CD4-positive, alpha-beta T cell (primary cell): ENCODE measurements at places on chromosomes 5 and 9. TPM values are rescaled to one million over a fixed set of nuclear protein-coding genes. Genes with fewer than 3 reads are reported as not detected.
A peak's percentile ranks its signal among the peaks of the same experiment; 100 is the strongest.

IARS1 gene
- total RNA-seq, result 49.8 TPM

DNA sequence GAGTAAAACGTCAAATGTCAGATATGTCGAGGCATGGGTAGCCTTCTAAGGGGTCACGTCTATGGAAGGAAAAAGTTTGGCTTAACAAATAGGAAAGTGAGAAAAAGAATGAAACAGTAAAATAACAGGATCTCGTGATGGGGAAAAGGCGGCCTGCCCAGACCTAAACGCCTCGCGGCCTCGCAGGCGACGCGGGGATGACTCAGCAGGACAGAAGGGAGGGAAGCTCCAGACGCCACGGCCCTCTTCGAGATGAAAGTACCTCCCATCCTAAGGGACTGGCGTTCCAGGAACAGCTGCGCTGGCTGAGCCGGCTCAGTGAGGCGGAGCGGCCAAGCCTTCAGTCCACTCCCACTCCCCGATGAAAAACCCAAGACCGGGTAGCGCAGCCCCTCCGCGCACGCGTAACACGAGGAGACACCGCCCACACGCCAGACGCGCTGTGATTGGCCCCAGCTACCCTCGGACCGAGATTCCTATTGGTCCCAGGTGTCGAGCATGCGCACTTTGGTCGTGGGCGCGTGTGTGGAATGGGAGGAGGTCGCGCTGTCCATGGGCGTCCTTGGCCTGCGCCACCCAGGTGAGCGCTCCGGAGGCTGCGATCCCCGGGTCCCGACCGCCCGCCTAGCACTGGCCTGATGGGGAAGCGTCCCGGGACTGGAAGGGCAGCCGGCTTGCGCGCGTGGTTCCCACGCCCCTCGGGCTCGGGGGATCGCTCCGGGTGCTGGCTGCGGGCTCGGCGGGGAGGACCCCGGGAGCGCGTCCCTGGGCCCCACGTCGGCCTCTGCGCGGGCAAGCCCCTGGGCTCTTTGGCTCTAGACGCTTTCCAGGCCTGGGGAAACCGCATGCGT, 588.5 kb downstream of the MTRR start:
- DNase-seq, result peak; percentile 80

IFNA13 gene
- total RNA-seq, result not detected

- DNase-seq, result no peak
These were observed 80.2 kb upstream of the DMRT1 start for GRCh38 chr9:761176-761792.

DNA sequence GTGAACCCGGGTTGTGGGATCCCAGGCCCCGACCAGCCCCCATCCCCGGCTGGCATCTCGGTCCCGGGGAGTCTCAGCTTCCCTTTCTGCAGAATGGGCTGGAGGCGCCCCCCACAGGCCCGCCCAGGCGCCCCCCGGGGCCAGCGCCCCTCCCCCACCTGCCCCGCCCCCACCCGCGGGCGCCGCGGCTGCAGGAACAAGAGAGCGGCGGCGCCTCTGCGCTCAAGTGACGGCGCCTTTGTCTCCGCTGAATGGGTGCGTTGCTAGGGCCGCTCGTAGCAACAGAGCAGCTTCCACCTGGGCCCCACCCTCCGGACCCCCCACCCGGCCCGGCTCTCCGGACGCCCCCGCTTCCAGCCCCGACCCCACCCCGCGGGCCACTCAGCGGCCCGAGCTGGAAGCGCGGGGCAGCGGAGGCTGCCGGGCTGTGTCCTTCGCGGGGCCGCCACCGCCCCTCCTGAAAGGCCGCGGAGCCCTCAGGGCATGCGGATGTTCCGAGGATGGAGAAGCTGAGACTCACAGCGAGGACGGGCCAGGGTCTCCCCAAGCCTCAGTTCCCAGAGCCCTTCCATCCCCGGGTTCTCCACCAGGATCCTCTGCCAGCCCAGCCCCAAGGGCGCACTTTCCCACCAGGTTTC, 27.5 kb downstream of the ADGRD2 start:
- no peak for DNase-seq

- no peak for DNase-seq
These were observed 185.6 kb upstream of the DMRT1 start for GRCh38 chr9:655875-656274.

- DNase-seq, result no peak
These were observed 65.9 kb downstream of the DAP start for GRCh38 chr5:10695055-10695649.

DNA sequence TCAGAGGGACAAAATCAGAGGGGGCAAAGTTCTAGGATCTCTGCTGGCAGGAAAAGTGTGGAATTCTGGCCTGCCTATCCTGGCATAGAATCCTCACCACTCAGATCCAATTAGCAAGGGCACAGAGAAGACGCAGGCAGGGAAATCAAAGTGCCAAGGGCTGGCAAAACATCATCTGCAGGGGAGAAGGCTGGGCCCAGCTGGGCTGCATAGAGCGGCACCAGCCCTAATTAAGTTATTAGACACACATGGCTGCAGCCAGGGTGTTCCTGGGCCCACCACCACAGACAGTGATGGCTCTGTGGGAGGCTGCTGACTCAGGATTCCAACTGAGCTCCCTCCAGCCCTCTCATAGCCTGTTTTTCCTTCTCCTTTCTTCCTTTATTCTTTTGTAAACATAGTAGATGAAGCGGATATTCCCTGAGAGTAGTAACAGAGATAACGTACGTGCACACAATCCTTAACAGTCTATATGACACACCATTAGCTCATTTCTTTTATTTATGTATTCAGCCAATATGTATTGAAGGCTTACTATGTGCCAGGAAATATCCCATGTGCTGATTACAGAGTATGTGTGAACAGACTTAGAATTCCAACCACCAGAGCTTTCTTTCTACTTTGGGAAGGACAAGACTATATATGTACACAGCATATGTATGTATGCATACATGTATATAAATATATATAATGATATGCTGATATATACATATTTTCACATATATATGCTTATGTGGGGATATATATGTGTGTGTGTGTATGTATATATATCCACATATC, 236.1 kb downstream of the ASTN2 start:
- DNase-seq, result no peak

GRCh38 chr9:88808019-88808656, 183.1 kb upstream of the S1PR3 start:
- no peak for DNase-seq

FOXD4L3 gene
- not detected for total RNA-seq

CDO1 gene
- 0.34 TPM for total RNA-seq

NPR3 gene
- not detected for total RNA-seq

GRCh38 chr5:72314571-72315172, 5.4 kb downstream of the MRPS27 start:
- DNase-seq, result no peak

- DNase-seq, result no peak
These were observed 59.1 kb downstream of the ABCA1 start for GRCh38 chr9:104868687-104869404.

- no peak for DNase-seq
These were observed 3.3 kb downstream of the ENTPD2 start for GRCh38 chr9:137050570-137050969.

DNA sequence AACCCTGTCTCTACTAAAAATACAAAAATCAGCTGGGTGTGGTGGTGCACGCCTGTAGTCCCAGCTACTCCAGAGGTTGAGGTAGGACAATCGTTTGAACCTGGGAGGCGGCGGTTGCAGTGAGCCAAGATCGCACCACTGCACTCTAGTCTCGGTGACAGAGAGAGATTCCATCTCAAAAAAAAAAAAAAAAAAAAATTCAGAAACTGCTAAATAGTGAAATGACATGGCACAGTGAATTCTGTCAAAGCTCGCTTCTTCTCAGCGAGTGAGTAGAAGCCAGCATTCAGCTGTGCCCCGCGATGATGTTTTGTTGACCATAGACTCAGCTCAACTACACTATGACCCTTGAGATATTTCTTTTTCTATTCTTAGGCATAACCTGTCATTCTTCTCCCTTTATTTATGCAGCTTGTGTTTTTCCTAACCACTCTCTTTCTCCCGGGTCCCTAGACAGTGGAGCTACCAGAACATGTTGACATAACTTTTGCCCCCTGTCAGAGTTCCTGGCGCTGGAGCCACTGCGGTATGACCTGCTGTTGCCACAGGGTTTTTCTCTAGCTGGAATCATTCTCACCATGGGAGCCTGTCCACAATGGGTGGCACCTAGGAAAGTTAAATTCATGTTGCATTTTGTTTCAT, 13.5 kb upstream of the IQGAP2 start:
- DNase-seq, result no peak

- no peak for DNase-seq
These were observed 112.0 kb upstream of the CTNND2 start for GRCh38 chr5:12016159-12016746.

ARID3C gene
- total RNA-seq, result 0.25 TPM

GRCh38 chr9:109805050-109805449, 25.1 kb downstream of the PALM2AKAP2 start:
- DNase-seq, result no peak

DNA sequence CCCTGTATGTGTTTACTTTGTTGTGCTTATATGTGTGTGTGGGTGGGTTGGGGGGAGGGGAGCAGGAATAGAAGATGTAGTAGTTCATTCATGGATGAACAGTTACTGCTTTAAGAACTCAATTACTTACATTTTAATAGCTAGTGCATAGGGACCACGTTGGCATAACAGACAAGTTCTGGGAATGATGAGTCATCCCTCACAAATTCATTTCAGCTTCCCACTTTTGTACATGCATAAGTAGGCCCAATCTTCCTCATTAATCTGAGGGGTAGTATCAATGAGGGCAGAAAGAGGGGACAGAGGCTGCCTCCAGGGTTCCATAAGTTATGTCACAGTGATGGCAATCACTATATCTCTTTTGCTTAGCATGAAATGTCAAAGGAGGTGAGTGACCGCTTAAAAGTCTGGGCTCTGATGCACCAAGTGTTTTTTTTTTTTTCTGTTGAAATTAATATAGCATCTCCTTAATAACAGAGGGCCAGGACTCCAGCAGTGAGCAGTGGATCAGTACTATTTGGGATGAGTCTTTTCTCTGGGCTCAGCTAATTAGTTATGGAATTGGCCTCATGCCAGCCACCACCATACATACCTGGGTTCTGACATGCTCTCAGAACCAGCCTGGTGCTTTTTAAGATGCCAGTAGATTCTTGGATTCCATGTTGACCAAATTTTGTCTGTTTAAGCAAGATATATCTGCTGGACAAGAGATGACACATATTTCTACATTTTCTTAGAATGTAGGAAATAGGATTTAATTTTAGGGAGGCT, 37.1 kb downstream of the PRDM6 start:
- no peak for DNase-seq

DNA sequence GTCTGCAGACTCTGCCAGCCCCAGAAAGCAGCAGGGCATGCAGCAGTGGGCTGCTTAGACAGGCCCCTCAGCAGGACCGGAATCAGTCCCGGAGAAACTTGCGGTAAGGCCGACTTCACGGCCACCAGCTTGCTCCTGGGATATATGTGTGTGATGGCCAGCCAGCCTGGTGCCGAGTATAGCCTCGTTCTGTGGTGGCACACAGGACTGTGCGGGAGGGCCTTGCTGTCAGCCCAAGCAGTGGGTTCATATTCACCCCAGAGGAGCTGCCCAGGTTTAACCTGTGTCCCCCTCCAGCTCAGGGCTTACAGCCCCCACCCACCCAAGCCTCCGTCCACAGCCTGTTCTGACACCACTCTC, 112.9 kb downstream of the DAB2IP start:
- DNase-seq, result no peak
